T-helper 2 cell (primary cell): ENCODE measurements at places on chromosomes 16 and 17.

DNA sequence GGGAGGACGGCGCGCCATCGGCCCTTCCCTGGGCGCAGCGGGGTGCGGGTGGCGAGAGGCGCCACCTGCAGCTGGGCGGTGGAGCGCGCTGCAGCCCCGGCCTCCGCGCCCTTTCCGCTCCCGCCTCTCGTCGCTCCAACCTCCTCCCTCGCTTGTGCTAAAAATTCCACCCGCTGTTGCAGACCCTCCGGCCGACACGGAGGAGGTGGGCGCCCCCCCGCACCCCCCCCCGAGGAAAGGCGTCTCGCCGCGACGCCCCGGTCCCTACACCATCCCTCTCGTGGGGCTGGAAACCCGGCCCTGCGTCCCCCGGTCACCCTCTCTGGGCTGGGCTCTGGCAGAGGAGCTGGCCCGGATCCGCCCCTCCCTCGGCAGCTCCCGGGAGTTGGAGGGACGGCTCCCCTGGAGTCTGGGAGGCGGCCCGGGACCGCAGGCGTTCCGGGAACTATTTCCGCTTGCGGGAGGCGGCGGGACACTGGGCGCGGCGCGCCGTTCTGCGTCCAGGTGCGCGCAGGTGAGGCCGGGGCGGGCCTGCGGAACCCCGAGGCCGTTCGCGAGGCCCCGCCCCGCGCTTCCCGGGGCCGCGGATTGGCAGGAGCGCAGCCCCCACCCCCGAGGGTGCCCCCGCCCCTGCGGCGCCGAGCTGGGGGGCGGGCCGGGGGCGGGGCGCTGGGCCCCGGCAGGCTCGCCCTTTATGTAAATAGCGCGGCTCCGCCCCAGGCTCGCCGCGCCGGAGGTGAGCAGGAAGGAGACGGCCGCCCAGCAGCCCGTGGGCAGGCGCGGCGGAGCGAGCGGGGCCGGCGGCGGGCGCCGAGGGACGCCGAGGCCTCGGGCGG is at the start of gene LLGL2:
Gene LLGL2, plus strand, starts transcription at position 728 of the 836 bp plus-strand sequence. CDS start 17,730 bp downstream, outside the sequence.
- DNase-seq = peak; percentile 87

- no peak for DNase-seq
Measured at GRCh38 chr16:9820476-9821246, 361.6 kb downstream of the GRIN2A start.

DNA sequence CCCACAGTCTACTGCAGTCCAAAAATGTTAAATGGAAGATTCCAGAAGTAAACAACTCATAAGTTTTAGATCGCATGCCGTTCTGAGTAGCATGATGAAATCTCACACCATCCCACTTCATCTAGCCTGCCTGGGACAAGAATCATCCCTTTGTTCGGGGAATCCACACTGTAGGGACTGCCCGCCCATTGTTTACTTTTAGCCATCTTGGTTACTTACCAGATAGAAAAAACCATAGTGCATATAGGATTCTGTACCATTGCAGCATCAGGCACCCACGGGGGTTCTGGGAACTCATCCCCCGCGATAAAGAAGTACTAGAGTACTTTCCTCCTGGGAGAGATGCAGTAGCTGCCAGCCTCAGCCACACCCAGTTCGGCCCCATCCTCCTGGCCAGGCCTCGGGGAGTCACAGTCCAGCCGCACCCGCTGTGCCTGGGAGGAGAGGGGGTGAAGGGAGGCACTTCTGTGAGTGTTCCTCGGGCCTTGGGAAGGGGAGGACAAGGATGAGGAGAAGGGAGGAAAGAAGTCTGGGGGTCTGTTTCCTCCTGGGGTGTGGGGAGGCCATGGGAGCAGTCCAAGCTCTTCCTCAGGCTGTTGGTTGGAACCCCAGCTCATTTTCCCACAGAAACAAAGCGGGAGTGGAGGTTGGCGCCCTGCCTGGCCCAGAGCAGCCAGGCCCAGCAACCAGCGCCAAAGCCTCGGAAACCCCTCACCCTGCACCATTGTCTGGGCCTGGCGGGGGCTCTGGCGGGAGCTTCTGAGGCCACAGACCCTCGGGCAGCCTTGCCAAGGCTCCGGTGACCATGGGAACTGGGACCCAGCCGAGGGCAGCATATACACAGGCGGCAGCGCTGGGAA is 8.9 kb downstream of the TRIM47 start:
- DNase-seq = no peak

GRCh38 chr16:2715519-2715918 is 4.5 kb downstream of the PRSS27 start:
- peak; percentile 78 for DNase-seq

DNA sequence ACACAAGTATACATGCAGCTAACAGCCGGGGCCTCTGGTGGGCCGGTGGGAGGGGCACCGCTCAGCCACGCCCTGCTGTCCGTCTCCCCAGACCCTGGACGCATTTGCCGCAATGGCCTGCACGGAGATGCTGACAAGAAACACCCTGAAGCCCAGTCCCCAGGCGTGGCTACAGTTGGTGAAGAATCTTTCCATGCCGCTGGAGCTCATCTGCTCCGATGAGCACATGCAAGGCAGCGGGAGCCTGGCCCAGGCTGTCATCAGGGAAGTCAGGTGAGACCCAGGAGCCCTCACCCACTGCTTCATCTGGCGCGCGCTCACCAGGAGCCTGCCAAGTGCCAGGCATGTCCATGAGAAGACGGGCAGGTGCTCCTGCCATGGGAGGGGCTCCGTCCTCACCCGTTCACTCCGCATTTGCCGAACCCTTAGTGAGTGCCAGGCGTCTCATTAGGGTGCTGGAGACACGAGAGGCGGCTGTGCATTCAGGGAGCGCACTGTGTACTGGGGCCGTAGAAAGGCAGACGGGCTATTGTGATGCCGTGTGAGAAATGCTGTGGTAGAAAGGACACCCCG is 51.4 kb upstream of the ENDOV start:
- DNase-seq = no peak

DNA sequence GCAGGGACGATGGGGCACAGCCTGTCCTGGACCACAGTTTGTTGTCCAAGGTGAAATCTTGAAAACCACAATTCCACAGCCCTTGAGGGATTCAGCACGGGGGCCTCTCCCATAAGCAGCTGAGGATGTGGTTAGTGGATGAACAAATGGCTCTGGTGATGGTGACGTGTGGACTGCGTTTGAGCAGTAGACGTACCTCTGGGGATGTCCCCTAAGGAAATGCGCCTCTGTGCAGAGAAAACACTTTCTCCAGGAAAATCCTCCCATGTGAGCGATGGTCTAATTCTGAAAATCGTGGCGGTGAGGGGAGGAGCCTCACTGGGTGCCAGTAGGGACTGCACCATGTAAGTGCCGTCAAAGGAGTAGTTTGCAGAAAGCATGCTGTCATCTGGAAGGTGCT is 2.7 kb upstream of the SEPTIN12 start:
- DNase-seq = no peak

DNA sequence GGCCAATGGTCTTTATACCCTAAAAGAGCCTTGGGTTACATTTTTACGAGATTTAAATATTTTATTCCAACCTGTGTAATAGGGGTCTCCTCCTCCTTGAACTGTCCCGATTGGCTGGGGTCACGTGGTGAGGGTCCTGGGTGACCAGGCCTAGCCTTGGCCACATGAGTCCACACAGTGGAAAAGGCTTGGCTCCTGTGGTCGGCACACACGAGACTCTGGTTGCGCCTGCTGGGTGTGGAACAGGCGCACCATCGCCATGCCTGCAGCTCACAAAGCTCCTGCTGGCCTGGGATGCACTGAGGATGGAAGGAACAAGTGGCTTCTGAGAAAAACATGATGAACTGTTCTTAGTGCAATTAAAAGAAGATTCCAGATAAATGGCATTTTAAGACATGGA is 103.9 kb upstream of the ZNF750 start:
- DNase-seq = no peak
